ENCODE measurements at places on chromosomes 2 and 18. TPM values are rescaled to one million over a fixed set of nuclear protein-coding genes. Genes with fewer than 3 reads are reported as not detected.

- no peaks in the 10 kb centered on the region for H3K4me1 ChIP-seq
- no peaks in the 10 kb centered on the region for H3K36me3 ChIP-seq
- H3K27me3 ChIP-seq, result no peaks in the 10 kb centered on the region
- H3K4me3 ChIP-seq, result no peak overlapping the region
- no peak for DNase-seq
- no peak overlapping the region for H3K27ac ChIP-seq
These were observed 19.4 kb downstream of the DNMT3A start for GRCh38 chr2:25322312-25322711.

DNA sequence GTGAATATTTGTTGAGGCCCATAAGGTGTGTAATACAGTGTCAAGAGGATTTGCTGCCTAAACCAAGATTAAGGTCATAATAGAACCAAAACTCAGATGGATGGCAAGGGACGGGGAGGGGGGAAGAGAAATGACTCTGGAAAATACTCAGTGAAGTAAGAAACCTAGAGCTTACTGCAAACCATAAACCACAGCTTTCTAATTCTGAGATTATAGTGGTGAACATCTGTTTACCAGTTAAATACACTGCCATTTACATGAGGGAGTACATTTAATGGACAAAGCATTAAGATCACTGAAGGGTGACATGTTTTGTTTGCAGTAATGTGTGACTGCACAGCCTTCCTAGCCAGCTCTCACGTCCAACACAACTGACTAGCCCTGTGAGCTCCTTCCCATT is 19.8 kb downstream of the EVX2 start:
- no peak overlapping the region for H3K27ac ChIP-seq
- 0 out of 2 replicates have a peak, but pooled peaks cover 13% of the 10 kb centered on the region for H3K27me3 ChIP-seq
- no peak overlapping the region for H3K4me3 ChIP-seq
- no peaks in the 10 kb centered on the region for H3K4me1 ChIP-seq

GRCh38 chr2:241358470-241358869 is 2.4 kb downstream of the FARP2 start:
- H3K4me1 ChIP-seq, result peaks cover 36% of the 10 kb centered on the region
- no peak overlapping the region for H3K4me3 ChIP-seq
- no peak overlapping the region for H3K27ac ChIP-seq
- no peaks in the 10 kb centered on the region for H3K27me3 ChIP-seq
- DNase-seq, result no peak

The GULP1 gene
- 31.5 TPM for total RNA-seq

The AMER3 gene
- not detected for total RNA-seq

GRCh38 chr2:81895620-81896250 is 1591.2 kb upstream of the LRRTM1 start:
- DNase-seq, result no peak
- no peaks in the 10 kb centered on the region for H3K4me1 ChIP-seq
- H3K36me3 ChIP-seq, result no peaks in the 10 kb centered on the region
- H3K27me3 ChIP-seq, result no peaks in the 10 kb centered on the region
- no peak overlapping the region for H3K4me3 ChIP-seq

GRCh38 chr2:105723431-105723830 is 21.3 kb upstream of the NCK2 start:
- H3K4me1 ChIP-seq, result no peaks in the 10 kb centered on the region
- no peak overlapping the region for H3K27ac ChIP-seq
- H3K27me3 ChIP-seq, result peaks cover 44% of the 10 kb centered on the region
- DNase-seq, result no peak
- no peak overlapping the region for H3K4me3 ChIP-seq
- no peaks in the 10 kb centered on the region for H3K36me3 ChIP-seq

- no peak for DNase-seq
- H3K4me1 ChIP-seq, result peaks cover 25% of the 10 kb centered on the region
- H3K36me3 ChIP-seq, result no peaks in the 10 kb centered on the region
- peak overlapping the region; percentile 75 for H3K27ac ChIP-seq
- no peak overlapping the region for H3K4me3 ChIP-seq
These were observed 19.1 kb downstream of the EIF2AK3 start for GRCh38 chr2:88608184-88608583.

DNA sequence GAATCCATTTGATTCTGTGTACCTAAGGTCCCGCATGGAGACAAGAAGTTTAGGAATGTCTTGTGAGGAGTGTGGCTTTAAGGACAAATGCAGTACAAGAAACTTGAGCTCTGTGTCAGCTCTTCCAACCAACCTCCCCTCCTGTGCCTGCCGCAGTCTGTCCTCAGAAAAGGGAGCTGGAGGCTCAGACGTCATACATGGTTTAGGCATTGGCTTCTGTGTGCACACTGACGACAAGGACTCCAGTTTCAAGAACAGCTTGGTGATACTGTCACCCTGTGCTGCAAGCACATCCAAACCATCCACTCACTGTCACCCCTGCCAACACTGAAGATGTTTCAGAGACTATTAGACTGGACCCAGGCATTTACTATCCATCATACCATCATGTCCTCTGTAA is 470.4 kb downstream of the IRS1 start:
- no peaks in the 10 kb centered on the region for H3K36me3 ChIP-seq
- H3K27ac ChIP-seq, result no peak overlapping the region
- DNase-seq, result no peak
- H3K27me3 ChIP-seq, result no peaks in the 10 kb centered on the region
- H3K4me3 ChIP-seq, result no peak overlapping the region

The SCN7A gene
- not detected for total RNA-seq

The SH3BP4 gene
- total RNA-seq, result 135 TPM

DNA sequence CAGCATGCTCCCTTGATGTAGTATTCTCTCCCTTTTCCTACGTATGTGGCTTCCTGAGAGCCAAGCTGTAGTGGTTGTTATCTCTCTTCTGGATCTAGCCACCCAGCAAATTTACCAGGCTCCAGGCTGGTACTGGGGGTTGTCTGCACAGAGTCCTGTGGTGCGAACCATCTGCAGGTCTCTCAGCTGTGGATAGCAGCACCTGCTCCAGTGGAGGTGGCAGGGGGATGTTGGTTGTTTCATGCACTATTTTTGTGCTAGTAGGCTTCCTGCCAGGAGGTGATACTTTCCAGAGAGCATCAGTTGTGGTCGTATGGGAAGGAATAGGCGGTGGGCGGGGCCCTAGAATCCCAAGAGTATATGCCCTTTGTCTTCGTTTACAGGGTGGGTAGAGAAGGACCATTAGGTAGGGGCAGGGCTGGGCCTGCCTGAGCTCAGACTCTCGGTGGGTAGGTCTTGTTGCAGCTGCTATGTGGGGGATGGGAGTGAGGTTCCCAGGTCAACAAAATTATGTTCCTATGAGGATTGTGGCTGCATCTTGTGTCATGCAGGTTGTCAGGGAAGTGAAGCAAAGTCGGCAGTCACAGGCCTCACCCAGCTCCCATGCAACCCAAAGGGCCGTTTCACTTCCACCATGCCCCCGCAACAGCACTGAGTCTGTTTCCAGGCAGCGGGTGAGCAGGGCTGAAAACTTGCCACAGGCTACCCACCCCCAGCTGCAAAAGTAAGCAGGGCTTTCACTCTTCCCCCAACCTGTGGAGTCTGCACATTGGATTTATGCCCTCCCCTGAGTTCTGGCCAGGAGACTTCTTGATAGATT is 1139.5 kb downstream of the BCL11A start:
- no peak overlapping the region for H3K27ac ChIP-seq
- no peaks in the 10 kb centered on the region for H3K36me3 ChIP-seq
- H3K27me3 ChIP-seq, result no peaks in the 10 kb centered on the region
- no peaks in the 10 kb centered on the region for H3K4me1 ChIP-seq
- no peak overlapping the region for H3K4me3 ChIP-seq
- no peak for DNase-seq

- H3K4me3 ChIP-seq, result no peak overlapping the region
- no peaks in the 10 kb centered on the region for H3K27me3 ChIP-seq
- H3K36me3 ChIP-seq, result no peaks in the 10 kb centered on the region
- DNase-seq, result no peak
- H3K27ac ChIP-seq, result no peak overlapping the region
These were observed 52.0 kb downstream of the FBXO36 start for GRCh38 chr2:229974266-229974665.

- H3K27me3 ChIP-seq, result peaks cover 98% of the 10 kb centered on the region
- no peak for DNase-seq
- no peak overlapping the region for H3K27ac ChIP-seq
These were observed 287.4 kb upstream of the HDAC4 start for GRCh38 chr2:239688122-239688681.

The DSG2 gene
- total RNA-seq, result 66.0 TPM

The AOX1 gene
- 5.1 TPM for total RNA-seq

The GRB14 gene
- total RNA-seq, result 3.4 TPM

- no peaks in the 10 kb centered on the region for H3K27me3 ChIP-seq
- H3K4me3 ChIP-seq, result no peak overlapping the region
- H3K4me1 ChIP-seq, result no peaks in the 10 kb centered on the region
- H3K27ac ChIP-seq, result no peak overlapping the region
These were observed 83.8 kb upstream of the TFCP2L1 start for GRCh38 chr2:121368836-121369235.

The CD207 gene
- total RNA-seq, result not detected

- H3K4me1 ChIP-seq, result 0 out of 2 replicates have a peak, but pooled peaks cover 4% of the 10 kb centered on the region
- H3K27me3 ChIP-seq, result no peaks in the 10 kb centered on the region
- H3K27ac ChIP-seq, result no peak overlapping the region
- H3K4me3 ChIP-seq, result no peak overlapping the region
These were observed 54.6 kb downstream of the QPCT start for GRCh38 chr2:37398990-37399389.

DNA sequence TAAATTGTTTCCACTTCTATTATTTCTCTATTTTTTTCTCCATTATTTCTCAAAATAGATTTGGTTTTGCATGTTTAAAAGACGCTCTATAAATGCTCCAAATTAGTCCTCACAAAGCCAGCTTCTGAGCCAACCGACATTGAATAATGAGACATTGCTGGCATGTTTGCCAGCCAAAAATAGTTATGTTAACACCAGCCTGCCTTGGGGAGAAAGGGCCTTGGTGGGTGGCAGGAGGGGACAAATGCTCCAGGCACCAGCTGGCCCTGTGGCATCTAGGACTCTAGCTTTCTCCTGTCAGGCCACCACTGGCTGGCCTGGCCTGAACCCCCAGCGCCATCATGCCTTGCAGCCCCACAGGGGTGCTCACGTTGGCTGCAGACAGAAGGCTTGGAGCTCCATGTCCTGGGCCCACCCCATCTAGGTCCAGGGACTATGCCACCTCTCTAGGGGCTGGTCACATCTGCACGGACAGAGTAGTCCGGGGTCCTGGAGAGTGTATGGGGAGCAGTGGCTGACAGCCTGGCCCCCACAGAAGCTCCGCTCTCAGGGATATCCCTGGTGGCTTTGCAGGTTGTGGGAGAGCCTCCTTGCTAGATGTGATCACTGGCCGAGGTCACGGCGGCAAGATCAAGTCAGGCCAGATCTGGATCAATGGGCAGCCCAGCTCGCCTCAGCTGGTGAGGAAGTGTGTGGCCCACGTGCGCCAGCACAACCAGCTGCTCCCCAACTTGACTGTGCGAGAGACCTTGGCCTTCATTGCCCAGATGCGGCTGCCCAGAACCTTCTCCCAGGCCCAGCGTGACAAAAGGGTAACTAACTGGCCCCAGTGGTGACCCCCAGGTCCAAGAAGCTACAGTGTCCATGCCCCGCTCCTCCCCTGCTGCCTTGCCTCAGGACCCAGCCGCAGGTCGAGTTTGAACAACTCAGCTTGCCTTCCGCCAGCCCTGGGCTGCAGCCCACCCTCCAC is 12.5 kb downstream of the ABCG8 start:
- no peaks in the 10 kb centered on the region for H3K36me3 ChIP-seq
- H3K4me3 ChIP-seq, result no peak overlapping the region
- H3K4me1 ChIP-seq, result peaks cover 5% of the 10 kb centered on the region

The WIPF1 gene
- total RNA-seq, result 1.3 TPM

- H3K27me3 ChIP-seq, result peaks cover 6% of the 10 kb centered on the region
- H3K36me3 ChIP-seq, result no peaks in the 10 kb centered on the region
- no peak overlapping the region for H3K4me3 ChIP-seq
- H3K4me1 ChIP-seq, result no peaks in the 10 kb centered on the region
These were observed 86.4 kb downstream of the GFPT1 start for GRCh38 chr2:69300650-69301049.

The TNFRSF11A gene
- total RNA-seq, result 6.3 TPM

DNA sequence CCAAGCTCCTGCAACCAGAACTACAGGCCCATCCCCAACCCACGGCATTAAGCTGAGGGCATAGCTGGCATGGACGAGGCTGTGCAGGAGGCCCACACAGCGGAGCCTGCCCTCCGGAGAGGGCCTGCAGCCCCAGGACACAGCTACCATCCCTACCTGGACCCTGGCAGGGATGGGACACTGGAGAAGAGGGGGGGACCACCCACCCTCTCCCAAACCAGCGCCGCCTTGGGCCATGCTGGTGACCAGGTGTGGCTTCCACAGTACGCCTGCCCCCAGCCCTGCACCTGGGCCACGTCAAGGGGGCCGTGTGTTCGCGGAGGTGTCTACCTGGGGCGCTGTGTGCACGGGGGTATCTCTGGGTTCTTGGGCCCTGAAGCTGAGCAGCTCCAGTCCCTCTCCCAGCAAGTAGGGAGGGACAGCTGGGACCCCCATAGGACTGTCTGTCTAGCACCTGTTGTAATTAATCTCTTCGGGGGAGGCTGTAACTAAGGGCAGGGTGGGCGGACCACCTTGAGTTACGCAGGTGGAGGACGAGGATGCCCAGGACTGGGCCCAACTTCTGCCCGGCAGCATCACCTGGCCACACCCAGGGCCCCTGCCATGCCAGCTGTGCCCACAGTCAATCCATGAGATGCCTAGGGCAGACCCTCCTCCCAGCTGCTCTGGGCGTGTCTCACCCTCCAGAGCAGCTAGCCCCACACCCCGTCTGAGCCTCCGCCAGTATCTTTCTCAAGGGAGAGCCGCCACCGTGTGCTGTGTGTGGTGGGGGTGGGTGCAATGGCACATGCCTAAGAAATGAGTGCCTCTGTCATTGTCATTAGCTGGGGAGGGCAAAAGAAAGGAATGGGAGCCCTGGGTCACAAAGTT is 18.3 kb downstream of the HS6ST1 start:
- no peaks in the 10 kb centered on the region for H3K27me3 ChIP-seq
- no peaks in the 10 kb centered on the region for H3K36me3 ChIP-seq

DNA sequence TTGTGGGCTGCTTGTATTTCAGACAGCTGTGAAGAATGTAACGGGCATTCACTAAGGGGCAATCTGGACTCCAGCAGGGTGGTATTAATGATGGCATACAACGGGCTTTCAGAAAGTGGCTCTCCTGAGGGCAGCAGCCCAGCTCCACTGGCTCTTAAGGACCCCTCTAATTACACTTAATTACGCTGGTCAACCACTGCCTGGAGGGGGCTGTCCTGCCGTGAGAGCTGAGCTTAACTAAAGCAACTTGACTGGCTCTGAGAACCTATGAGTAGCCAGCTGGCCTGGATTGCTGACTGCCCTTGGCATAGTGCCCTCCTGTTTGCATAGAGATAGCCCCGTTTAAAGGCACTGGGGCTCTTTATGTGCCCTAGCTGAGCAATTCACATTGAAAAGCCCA is 3.8 kb downstream of the LIPG start:
- H3K4me1 ChIP-seq, result peaks cover 19% of the 10 kb centered on the region
- no peak for DNase-seq
- H3K36me3 ChIP-seq, result peaks cover 35% of the 10 kb centered on the region
- H3K27ac ChIP-seq, result no peak overlapping the region
- H3K27me3 ChIP-seq, result no peaks in the 10 kb centered on the region

GRCh38 chr2:26971911-26972786 is 1.7 kb downstream of the MAPRE3 start:
- H3K27me3 ChIP-seq, result no peaks in the 10 kb centered on the region
- H3K36me3 ChIP-seq, result no peaks in the 10 kb centered on the region
- peaks cover 43% of the 10 kb centered on the region for H3K4me1 ChIP-seq

The GPBAR1 gene
- total RNA-seq, result 0.20 TPM

The BAZ2B gene
- total RNA-seq, result 28.0 TPM

The FNDC4 gene
- 5.3 TPM for total RNA-seq

GRCh38 chr2:239222706-239223309 is 178.0 kb downstream of the HDAC4 start:
- peaks cover 16% of the 10 kb centered on the region for H3K4me1 ChIP-seq
- no peaks in the 10 kb centered on the region for H3K36me3 ChIP-seq
- H3K4me3 ChIP-seq, result no peak overlapping the region

- H3K27ac ChIP-seq, result no peak overlapping the region
- H3K4me1 ChIP-seq, result peaks cover 17% of the 10 kb centered on the region
- no peaks in the 10 kb centered on the region for H3K36me3 ChIP-seq
- no peak overlapping the region for H3K4me3 ChIP-seq
- H3K27me3 ChIP-seq, result no peaks in the 10 kb centered on the region
These were observed 15.7 kb upstream of the GPR39 start for GRCh38 chr2:132400901-132401240.

The NEU2 gene
- not detected for total RNA-seq

All from PC-9 (cell line).